Placental pericyte (primary cell): ENCODE measurements at places on chromosomes 5 and 9. TPM values are rescaled to one million over a fixed set of nuclear protein-coding genes. Genes with fewer than 3 reads are reported as not detected.

LCN10 gene
- total RNA-seq: not detected in 2 replicates

GABRP gene
- total RNA-seq: 1.1 TPM in 1 of 2 replicates, not detected in the other

ANGPTL2 gene
- total RNA-seq: 21.2 and 71.6 TPM in 2 replicates

PCYOX1L gene
- total RNA-seq: 7.0 and 8.2 TPM in 2 replicates

NIM1K gene
- total RNA-seq: 0.43 and 0.44 TPM in 2 replicates

ADGRD2 gene
- total RNA-seq: not detected in 2 replicates

SRD5A1 gene
- total RNA-seq: 13.1 and 26.8 TPM in 2 replicates

STOM gene
- 108 and 258 TPM in 2 replicates for total RNA-seq

THBS4 gene
- total RNA-seq: 0.14 and 0.22 TPM in 2 replicates

NRG2 gene
- total RNA-seq: 0.22 and 1.0 TPM in 2 replicates

FRMD3 gene
- under 0.01 and 1.9 TPM in 2 replicates for total RNA-seq

ECSCR gene
- 0.43 TPM in 1 of 2 replicates, not detected in the other for total RNA-seq
